Amygdala (tissue), 56 donors: ENCODE measurements at places on chromosomes 2 and 18.

DNA sequence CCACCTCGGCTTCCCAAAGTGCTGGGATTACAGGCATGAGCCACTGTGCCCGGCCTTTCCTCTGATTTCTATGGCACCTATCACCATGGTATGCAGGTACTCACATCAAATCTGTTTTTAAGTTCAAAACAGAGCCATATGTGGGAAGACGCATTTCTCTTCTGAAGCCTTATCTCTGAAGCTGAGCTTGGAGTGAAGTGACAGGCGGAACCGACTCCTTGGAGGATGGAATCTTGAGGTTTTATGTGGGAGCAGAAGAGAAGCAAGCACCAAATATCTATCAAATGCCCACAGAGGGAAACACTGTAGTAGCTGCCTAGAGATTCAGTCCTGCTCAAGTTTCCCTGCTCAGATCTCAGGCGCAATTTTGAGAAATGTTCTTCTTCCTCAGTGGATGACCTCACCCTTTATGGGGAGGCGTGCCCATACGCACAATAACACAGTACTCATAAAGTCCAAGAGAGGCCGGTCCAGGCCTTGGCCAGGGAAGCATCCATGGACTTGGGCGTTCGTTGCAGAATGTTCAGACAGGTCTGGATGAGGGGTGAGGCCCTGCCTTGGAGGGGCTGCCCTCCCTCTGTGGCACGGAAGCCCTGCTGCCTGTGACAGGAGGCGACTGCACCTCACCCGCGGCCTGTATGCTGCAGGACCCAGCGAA, 67.9 kb downstream of the HNRNPLL start:
- DNase-seq, result no peak

DNA sequence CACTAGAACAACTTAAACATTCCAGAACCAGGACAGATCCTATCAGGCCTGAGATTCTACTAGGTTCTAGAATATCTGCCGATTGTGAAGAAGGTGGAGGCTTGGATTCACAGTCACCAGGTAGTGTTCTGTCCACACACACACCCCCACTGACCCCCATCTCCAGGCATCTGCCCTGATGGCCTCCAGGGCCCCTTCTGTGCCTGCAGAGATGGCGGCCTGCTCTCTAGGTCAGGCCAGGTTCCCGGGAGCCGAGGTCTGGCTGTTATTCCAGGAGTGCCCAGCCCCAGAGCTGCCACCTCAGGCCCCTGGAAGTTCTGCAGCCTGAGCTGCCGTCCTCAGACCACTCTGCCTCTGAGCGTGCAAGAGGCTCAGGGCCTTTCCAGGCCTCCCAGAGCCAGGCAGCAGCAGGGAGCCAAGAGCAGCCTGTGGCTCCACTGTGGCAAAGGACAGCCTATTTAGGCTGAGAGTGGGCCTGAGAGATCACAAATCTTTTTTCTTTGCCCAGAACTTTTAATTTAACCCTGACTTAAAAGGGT, 96.2 kb upstream of the ASAP2 start:
- no peak for DNase-seq

GRCh38 chr18:44589693-44590355, 90.9 kb upstream of the SETBP1 start:
- DNase-seq, result no peak

DNA sequence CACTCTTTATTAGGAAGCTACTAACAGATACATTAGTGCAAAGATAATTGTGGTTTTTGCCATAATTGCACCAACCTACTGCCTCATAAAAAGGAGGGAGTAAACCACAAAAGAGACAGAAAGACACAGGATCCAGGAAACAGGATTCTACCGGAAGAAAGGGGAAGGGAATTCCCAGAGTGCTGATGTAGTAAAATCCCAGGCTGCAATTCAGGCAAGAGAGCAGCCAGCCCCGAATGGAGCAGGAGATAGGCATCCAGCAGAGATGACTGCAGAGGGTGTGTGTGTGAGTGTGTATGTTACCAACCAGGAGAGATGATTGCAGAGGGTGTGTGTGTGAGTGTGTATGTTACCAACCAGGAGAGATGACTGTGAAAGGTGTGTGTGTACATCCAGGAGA, 84.4 kb downstream of the KCNS3 start:
- no peak for DNase-seq

DNA sequence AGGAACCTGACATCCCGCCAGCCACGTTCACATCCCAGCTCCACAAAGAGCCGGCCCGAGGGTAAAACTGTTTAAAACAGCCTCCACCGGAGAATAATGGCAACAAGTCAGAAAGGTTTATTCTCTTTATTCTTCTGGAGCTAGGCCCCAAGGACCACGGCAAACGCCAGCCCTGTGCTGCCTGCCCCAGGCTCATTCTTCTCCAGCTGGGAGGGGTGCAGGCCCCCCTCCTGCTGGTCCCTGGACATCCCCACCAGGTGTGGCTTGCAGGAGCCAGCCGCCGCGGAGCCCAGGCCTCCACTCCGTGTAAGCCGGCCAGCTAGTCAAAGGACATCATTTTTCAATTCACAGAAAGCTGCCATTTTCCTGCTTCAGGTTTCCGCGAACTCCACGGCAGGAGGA, 65.8 kb upstream of the SALL3 start:
- DNase-seq, result no peak

GRCh38 chr2:38517284-38517683, 85.4 kb downstream of the HNRNPLL start:
- DNase-seq, result no peak

- DNase-seq, result no peak
Measured at GRCh38 chr18:902229-902628, 2.4 kb upstream of the ADCYAP1 start.
